ENCODE measurements at places on chromosomes 2 and 18.

GRCh38 chr2:102138331-102138730 lies 4.2 kb upstream of the IL1R1 start:
- no peak for DNase-seq

DNA sequence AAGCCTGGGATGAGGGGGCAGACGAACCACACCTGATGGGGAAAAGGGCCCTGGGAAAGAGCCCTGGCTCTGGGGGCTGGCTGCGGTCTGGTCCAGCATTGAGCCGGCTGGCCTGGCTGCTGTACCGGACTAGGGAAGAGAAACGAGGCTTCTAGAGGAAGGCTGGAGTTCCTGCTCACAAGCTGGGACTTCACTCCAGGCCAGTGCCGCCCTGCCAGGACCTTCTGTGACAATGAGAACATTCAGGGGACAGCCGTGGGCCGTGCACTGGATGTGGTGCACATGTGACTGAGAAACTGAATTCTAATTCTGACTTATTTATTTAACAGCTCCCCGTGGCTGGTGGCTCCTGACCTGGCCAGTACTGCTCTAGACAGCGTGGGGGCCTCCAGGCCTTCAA lies 269.3 kb downstream of the HDAC4 start:
- no peak for DNase-seq

DNA sequence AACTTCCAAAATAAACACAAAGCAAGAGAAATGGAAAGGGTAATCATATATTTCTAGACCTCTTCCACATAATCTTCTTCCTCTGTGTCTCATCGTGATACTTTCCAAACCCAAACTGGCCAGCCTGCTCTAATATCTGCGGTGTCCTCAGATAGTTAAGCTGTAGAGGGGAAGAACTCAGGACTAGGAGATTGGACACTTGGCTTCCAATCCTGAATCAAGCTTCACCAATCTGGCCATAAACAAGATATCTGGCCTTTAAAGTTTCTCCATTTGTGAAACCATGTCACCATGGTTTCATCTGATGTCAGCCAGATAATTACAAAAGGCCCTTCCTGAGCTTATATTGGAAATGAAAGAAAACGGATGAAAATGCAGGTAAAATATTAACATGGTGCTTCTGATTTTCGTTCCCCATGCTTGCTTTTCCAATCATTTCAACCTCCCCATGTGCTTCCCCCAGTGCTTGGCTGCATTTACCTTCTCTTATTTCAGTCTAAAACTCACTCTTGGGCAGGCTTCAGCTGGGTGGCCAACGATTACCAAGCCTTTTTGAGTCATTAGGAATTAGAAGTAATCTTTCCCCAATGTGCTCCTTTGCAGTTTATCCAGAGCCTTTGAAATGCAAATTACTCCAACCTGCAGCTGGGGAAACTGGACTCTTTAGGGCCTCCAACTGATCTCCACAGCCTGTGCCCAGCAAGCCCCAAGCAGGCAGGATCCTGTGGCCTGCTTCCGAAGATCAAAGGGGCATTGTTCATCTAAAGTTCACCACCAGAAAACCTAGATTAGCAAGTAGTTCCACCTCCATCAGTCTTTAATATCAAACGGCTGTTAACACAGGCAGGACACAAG lies 44.5 kb upstream of the MYCN start:
- no peak for DNase-seq

DNA sequence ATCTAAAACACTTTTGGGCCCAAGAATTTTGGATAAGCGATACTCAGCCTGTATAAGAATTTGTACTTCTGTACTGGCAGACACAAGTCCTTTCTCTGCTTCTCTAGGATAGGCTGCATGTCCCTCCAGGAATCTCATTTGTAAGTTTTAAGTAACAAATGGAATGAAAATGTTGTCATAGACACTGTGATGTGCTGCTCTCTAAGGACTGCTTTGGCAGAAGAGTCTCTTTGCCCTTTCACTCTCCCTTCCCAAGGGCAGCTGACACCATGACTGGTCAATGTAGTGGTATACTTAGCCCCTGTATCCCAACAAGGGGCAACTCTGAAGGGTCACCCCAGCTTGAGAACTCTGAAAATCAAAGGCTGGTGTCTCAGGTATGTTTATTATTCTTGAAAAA lies 27.3 kb downstream of the PLA2R1 start:
- DNase-seq: no peak

- DNase-seq: no peak
These were observed 433.2 kb downstream of the FBXO15 start for GRCh38 chr18:73714466-73714865.

GRCh38 chr2:11234309-11234708 lies 79.0 kb downstream of the SLC66A3 start:
- DNase-seq: no peak

DNA sequence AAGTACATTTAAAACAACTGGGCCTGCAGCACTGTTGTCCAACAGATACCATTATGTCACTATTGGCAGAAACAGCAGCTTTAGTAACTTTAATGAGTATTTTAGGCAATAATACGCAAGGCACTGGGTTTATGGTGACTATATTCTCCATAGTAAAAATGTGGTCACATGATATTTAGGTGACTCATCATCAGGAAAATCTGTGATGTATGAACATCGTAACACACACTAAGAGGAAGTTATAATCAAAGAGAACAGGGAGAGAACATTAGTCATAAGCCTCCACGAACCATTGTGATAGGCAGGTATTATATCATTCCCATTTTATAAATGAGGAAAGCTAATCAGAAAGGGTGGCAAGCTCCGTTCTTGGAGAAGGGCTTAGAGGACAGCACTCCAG lies 36.9 kb downstream of the RAPH1 start:
- DNase-seq: no peak

- DNase-seq: no peak
These were observed 189.5 kb downstream of the CTIF start for GRCh38 chr18:48728204-48728833.

DNA sequence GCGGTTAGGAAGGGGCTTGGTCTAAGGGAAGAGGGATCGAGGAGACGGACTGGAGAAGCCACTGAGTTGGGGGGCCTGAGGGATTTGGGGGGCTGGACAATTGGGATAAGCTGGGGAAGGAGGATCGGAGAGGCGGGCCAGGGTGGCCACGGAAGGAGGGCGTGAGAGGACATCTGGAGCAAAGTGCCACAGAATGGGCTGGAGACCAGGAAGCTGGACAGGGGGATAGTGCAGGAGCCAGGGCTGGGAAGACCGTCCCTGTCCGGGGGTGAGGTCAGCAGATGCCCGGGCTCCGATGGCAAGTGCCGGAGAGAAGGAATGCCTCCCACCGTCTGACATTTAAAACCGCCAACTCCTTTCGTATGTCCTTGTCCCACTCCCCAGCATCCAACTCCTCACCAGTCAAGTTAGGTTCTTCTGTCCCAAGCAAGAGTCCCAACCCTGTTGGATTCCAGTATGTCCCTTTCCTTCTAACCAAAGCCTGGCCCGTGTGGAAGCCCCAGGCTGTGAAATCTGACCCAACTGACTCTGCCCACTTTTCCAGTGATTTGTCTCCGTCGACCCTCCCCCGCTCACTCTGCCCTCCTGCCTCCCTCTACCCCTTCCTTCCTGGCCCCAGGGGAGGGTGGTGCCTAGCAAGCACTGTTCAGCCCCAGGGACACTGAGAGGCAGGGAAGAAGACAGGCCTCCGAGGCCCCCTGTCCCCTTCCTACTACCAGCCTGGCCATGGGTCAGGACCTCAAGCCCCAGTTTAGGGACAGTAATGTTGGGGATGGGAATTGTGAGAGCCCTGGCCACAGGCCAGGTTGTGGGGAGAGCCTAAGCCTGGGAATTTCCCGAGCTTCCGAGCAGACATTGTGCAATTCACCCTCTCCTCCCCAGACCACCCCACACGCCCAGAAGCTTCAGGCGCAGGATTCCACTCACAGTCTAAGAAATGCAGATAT lies 31.5 kb upstream of the TMBIM1 start:
- DNase-seq: peak; percentile 43

DNA sequence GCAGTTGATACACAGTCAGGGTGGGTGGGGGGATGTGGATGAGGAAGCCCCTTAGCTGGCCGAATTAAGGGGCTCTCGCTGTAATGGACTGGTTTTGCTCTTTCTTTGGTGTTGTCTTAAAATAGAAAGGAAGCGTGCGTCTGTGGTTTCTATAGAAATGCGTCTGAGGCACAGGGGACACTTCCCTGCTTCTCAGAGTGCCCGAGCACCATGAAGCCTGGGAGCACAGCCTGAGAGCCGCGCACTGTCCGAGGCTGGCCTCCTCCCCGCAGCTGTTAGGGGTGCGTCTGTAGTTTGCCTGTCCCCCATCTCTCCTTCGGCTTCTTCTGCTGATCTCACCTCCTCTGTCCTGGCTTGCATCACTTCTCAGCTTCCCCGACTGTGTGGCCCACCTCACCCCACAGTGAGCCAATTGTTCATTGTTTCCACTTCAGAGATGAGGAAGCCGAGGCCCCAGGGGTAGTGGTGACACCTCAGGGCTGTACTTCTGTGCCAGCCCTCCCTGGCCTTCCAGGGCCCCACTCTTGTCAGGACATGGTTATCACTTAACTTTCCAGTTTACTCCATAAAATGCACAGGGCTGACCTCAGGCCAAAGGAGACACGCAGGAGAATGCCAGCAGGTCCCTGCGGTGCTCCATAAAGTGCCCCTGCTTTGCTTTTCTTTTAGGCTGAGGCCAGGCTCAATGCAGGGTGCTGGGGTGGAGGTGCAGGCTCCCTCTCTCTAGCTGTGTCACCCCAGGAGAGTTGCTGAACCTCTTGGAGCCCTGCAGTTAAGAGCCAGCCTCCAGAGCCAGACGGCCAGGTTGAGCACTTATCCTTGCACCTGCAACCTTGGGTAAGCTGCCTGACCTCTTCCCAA lies 210.6 kb downstream of the SEPTIN10 start:
- DNase-seq: no peak

- peak; percentile 53 for DNase-seq
These were observed 45.5 kb upstream of the SCN7A start for GRCh38 chr2:166539340-166540162.

DNA sequence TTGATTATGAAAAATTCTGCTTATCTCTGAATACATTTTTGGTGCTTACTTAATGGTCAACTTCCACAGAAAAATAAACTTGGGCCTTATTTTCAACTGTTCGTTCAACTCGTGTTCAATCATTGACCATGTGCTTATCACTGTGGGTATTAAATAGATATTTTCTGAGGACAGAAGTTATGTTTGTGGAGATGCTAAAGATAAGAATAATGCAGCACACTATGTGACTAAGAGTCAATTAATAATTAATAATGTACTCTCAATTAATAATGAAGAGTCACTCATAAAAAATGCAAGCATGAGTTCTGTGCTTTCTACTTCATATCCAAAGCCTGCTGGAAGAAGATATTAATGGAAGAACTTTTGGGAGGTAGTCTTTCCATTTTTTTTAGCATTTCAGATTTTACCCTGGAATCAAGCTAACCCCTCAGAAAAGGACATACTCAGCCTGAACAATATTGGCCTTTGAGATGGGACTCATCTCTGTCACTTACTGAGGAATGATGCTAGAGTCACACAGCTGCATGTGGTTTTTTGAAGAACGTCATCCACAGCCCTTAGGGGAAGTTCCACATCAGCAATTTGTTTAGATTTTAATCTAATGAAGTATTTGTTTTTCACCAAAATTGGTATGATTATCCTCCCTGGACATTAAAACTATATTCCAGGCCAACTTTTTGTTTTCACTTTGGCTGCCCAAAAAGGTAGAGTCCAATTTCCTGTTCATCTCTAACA lies 191.9 kb upstream of the CRIM1 start:
- DNase-seq: no peak

GRCh38 chr2:134127496-134127895 lies 126.4 kb upstream of the MGAT5 start:
- DNase-seq: no peak

DNA sequence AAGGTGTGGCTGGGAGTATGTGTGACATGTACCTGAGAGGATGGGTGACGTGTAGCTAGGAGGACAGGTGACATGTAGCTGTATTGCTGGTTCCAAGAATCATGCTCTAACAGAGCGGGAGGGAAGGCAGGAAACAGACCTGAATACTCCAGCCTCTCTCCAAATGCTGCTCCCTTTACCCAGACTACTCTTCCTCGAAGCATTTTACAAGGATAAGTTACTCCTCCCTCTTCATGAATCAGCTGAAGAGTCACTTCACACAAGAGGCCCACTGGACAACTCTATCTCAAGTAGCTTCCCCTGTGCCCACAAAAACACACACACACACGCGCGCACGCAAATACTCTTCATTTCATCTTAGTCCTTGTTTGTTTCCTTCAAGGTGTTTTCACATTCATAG lies 52.6 kb upstream of the KIDINS220 start:
- no peak for DNase-seq

GRCh38 chr2:31075431-31075830 lies 62.8 kb downstream of the GALNT14 start:
- DNase-seq: no peak

Data from SHP77 (cell line).